NCI-H187 treated with DMSO at 0.1 percent for 48 hours (cell line): ENCODE measurements at places on chromosomes 5 and 9.

DNA sequence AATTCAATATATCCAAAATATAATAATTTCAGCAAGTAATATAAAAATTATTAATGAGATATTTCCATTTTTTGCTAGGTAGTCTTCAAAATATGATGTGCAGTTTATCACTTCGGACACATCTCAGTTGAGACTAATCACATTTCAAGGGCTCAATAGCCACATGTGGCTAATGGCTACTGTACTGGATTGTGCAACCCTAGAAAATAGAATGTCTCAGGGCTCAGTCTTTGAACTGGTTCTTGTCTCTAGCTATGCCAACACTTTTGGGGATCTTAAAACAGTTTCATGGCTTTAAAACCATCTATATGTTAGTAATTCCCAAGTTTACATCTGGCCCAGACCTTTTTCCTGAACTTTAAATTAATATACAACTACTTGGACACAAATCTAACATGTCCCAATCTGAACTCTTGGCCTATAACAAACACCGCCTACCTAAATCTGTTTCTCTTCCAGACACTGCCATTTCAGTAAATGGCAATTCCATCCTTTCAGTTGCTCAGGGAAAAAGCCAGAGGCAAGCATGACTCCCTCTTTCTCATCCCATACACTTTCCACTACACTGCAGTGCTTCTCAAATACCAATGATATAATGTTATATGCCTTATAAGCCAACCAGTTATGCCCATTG, 18.8 kb downstream of the PTAR1 start:
- no peak for DNase-seq

GRCh38 chr9:114035221-114035844, 42.8 kb downstream of the AMBP start:
- no peak for DNase-seq

GRCh38 chr5:150411245-150411979, 1.3 kb downstream of the CD74 start:
- DNase-seq = no peak

DNA sequence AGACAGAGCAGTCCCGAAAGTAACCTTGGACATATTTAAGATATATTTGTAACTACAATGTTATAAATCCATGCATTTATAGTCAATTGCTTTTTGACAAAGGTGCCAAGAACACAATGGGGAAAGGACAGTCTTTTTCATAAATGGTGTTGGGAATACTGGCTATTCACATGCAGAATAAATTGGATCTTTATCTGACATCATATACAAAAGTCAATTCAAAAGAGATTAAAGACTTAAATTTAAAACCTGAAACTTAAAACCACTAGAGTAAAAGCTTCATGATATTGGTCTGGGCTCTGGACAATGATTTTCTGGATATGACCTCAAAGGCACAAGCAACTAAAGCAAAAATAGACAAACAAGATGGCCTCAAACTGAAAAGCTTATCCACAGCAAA, 950.7 kb upstream of the TYRP1 start:
- no peak for DNase-seq

DNA sequence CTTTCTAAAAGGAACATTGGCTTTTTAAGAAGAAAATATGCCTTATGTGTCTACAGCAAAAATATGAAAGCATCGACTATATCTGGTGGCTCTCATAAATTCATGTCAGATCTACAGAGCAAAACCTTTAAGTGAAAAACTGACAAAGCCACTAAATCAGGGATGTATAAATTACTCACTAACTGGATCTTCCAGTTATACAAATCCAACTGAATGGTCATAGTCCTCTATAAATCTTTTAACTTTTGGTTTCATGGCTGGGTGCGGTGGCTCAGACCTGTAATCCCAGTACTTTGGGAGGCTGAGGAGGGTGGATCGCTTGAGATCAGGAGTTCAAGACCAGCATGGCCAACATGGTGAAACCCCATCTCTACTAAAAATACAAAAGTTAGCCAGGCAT, 29.2 kb upstream of the GZMA start:
- DNase-seq = no peak

- no peak for DNase-seq
These were observed 107.7 kb downstream of the GDA start for GRCh38 chr9:72256931-72257330.

DNA sequence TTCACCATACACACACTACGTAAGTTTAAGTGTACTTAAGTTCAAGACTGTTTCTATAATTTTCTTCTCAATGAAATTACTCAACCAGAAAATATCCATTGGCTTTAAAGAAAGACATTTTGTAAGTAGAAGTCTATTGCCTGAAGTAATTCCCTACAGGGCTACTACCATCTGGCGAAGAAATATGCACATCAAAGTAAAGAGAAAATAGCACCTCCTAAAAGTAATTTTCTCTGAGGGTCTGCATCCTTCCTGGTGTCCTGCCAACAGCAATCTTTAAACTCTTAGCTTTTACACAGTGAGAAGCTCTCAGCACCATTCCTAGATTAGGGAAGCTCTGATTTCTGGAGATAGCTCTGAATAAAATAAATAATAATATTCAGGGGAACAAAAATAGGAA, 498.5 kb upstream of the TYRP1 start:
- DNase-seq = no peak

- DNase-seq = no peak
These were observed 53.4 kb downstream of the GNAQ start for GRCh38 chr9:77978086-77978781.

DNA sequence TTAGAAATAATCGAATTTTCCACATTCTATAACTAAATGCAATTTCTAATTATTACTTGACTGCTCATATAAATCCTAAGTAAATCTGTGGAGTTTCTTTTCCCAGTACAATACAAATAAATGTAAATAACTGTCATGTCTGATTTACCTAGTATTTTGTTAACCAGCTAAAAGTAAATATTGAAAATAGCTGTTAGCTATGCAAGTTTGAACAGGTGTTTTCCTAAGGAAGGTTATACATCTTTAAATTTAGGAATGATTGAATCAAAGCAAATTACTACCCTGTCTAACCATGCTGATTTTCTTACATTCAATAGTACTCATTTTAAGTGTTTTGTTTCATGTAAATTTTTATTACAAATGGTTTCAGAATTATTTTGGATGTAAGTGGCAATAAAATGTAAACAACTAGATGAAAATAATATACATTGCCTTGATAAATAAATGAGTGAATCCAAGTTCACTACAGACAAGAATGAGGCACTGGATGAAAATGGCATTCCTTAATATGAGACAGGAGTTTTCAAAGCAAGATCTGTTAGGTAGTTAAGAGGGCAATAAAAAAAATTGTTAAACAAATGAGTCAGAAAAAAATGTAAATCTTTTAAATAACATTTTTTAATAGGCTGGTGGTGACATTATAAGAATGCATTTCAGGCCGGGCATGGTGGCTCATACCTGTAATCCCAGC, 15.8 kb downstream of the MCIDAS start:
- no peak for DNase-seq

- DNase-seq = no peak
These were observed 78.9 kb downstream of the SMARCA2 start for GRCh38 chr9:2093920-2094597.

- DNase-seq = no peak
These were observed 58.6 kb downstream of the THBS4 start for GRCh38 chr5:80093796-80094195.

- DNase-seq = no peak
These were observed 35.5 kb downstream of the OLFML2A start for GRCh38 chr9:124812441-124812876.

DNA sequence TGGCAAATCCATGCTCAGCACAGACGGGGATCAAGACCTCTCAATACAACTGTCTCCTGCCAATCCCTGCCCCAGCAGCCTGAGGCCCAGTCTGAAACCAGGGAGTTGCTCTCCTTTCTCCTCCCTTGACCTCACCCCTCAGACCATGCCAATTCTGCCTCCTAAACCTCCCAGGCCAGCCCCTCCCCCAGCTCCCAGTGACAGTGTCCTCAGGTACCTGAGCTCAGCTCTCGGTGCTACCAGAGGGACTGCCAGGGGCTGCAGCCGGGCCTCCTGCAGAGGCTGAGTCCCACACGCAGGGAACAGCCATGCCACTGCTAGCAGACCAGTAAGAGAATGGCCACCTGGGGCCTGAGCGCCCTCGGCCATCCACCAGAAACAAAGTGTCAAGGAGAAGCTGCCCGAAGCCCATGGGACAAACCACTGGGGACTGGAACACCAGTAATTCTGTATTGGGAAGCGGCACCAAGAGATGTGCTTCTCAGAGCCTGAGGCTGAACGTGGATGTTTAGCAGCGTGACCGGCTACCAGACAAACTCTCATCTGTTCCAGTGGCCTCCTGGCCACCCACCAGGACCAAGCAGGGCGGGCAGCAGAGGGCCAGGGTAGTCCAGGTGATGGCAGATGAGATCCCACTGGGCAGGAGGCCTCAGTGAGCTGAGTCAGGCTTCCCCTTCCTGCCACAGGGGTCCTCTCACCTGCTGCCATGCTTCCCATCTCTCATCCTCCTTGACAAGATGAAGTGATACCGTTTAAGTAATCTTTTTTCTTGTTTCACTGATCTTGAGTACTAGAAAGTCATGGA, 557 bp upstream of the IL3 start:
- DNase-seq = no peak

DNA sequence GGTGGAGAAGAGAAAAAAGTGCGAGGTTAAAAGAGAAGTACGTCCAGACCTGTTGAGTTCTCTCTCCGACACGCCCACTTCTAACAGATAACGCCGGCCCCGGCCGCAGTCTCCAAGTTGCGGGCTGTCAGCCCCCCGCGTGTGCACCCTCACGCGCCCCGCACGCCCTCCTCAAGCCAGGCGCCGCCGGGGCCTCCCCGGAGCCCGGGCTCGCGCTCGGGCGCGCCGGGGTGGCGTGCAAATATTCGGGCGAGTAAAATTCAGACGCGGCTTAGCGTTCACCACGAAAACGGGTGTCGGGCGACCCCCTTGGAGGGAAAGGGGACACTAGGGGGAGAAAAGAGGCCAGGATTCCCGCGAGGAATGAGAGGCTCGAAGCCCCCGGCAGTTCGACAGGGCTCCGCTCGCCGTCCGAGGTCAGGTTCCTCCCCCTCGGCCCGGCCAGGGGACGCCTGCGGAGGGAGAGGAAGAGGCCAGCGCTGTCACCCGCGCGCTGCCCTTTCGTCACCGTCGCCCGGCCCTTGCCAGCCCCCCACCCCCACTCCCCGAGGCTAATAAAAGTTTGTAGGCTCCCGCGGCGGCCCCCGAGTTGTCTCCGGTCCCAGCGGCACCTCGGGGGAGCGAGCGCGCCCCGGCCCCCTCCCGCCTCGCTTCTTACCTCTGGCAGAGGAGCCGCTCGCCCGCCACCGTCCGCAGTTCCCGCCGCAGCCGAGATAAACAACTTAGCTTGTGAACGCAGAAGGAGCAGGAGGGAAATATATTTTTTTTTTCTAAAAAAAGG, 743 bp downstream of the NR3C1 start:
- DNase-seq = no peak

- no peak for DNase-seq
These were observed 228.2 kb upstream of the GRIN3A start for GRCh38 chr9:101966691-101967090.

DNA sequence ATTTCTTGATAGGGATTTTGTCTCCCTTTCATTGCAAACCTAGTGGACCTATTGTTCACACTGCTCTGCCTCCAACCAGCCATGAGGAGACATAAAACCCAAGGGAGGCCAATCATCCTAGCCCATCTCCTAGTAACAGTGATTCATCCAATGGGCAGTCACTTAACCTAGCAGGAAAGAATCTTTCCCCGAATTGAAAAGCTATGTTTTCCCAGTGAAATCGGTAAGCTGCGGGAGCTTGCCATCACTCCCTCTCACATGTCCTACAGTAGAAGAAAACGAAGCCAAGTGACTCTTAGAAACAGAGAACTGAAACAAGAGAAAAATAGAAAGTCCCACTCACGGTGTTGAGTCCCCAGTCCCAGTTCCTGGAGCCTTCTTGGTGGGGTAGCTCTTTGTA, 123.3 kb downstream of the SUSD1 start:
- DNase-seq = no peak

DNA sequence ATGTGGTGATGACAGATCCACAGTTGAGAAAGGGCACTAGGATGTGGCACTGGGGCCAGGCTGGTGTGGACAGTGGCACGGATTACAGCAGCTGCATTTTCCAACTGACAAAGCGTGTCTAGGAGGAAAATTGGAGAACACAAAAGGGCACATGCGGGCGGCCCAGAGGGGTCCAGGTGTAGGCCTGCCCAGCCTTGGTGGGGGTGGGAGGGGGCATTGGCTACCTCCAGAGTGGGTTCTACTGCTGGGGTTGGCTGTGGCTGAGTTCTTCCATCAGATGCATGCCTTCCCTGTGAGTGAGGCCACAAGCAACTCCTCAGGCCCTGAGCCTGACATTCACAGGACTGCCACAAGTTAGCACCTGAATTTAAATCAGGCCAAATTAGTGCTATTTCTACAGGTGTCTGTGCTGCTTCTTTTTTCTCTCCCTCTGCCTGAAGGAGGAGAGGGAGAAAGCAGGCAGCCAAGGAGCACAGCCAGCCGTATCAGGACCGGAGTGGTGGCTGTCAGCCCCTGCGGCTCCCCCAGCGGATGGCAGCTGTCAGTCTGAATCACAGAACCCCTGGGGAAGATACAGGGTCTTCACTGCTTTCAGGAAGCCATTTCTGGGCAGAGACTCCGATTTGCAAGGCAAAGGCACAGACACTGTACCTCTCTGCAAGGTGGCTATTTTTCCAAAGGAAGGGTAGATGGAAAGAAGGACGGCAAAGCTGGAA, 464.2 kb downstream of the SPOCK1 start:
- no peak for DNase-seq

- DNase-seq = no peak
These were observed 177.8 kb upstream of the ZNF462 start for GRCh38 chr9:106684940-106685695.

- DNase-seq = no peak
These were observed 58.5 kb downstream of the MLANA start for GRCh38 chr9:5949103-5949699.

DNA sequence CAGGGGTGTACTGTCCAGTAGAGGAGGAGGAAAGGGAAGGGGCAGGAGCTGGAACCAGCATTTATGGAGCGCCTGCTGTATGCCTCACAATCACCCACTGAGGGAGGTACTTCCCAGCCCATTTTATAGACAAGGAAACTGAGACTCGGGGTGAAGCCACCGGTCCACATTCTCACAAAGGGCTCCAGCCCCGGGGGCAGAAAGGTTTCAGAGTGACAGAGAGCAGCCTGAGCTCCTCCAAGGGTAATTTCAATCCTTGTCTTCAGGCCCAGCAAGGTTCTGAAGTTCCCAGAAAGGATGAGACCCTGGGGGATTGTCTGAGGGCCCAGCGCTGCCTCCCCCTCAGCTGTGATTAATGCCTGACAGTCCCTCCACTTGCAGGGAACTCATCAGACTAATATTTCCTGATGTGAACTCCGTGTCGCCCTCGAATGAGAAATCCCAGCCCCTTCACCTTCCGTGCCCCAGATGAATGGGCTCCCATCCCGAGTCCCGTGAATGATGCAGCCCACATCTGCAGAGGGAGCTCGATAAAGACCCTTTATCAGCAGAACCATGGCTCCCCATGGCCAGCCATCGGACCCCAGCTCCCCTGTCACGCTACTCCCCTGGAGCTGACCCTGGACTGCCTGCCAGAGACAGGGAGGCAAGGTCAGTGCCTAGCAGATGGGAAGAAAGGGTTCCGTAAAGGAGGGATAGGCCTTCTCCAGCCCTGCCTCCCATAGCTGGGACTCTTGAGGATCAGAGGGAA, 32.1 kb upstream of the MVB12B start:
- DNase-seq = no peak
